Stimulated activated CD4-positive, alpha-beta T cell treated with anti-CD3 and anti-CD28 coated beads, Interleukin-1b, Interleukin-23, amount 100 ng/mL, for 1 hour (primary cell): ENCODE measurements at places on chromosomes 4 and X.
A peak's percentile ranks its signal among the peaks of the same experiment; 100 is the strongest.

DNA sequence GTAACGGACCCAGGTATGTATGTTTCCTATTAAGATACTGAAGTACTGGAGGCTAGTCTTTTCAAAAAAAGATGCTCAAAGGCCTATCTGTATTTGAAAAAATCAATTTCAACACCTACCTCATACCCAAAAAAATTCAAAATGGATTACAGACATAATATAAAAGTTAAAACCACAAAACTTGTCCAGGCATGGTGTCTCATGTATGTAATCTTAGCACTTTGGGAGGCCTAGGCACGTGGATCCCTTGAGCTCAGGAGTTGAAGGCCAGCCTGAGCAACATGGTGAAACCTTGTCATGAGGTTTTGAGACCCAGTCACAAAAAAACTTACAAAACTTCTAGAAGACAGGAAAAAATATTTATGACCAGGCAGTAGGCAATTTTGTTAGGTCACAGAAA, 16.7 kb downstream of the RBMX start:
- no peak for DNase-seq

DNA sequence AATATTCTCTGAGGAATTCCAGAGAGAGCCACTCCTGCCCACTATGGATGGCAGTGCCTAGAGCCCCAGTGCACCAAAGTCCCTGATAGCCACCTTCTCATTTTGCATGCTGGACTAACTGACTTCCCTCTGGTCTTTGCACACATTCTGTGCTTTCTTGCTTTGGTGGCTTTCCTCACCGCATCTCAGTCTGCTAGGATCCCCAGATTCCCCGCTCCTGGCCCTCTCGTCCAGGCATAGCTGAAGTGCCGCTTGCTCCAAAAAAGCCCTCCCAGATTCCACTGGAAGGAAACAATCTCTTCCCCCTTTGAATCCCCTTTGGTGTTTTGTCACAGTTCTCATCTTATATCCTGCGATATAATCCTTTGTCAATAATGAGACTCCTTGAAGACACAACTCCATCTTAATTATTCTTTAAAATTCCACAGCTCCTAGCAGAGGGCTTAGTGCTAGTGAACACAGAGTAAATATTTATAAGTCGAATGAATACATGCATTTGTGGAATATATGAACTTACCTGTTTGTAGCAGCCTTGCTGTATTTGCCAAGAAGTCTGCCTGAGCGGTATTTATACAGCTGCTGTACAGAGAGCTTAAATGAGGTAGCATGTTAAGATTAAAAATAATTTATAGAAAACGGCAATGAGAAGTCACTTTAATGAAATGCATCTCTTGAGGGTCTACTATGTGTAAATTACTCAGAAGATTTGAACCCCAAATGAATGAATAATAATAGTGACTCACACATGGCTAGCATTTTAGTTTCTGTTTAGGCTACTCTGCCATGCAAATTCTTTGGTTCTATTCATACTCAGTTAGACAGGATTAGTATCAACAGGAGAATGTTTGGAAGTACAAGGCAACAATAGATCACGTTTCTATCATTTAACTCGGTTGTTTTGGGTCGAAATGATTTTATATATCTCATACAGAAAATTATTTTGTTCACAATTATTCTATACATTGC, 421.9 kb upstream of the TENM3 start:
- no peak for DNase-seq

DNA sequence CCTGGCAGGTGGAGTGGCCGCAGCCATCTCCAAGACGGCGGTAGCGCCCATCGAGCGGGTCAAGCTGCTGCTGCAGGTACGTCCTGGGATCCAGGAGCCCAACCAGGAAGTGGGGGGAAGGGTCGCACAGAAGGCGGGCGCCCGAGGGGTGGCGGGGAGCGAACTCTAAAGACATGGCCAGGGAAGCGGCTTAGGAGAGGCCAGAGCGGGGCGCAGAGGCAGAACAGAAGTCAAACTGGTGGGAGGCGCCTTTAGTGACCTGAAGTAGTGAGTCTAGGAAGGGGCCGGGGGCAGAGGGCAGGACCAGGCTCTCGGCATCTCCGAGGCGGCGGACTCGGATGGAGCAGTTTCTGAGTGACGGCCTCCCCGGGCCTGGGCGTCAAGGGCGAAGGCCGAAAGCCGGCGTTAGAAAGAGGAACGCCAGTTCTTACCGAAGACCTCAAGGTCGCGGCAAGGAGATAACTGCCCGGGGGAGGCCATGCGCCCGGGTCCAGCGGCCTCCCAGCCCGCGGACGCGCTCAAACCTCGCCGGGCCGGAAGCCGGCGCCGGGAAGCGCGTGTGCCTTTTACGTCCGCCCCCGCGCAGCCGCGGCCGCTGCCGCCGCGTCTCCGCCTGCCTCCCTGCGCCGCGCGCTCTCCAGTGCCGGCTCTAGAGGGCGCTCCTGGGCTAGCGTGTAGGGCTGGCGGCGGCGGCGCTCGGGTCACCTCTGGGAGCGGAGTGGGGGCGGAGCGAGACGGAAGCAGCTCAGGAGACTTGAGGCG, 488 bp downstream of the SLC25A5 start:
- peak; percentile 69 for DNase-seq

DNA sequence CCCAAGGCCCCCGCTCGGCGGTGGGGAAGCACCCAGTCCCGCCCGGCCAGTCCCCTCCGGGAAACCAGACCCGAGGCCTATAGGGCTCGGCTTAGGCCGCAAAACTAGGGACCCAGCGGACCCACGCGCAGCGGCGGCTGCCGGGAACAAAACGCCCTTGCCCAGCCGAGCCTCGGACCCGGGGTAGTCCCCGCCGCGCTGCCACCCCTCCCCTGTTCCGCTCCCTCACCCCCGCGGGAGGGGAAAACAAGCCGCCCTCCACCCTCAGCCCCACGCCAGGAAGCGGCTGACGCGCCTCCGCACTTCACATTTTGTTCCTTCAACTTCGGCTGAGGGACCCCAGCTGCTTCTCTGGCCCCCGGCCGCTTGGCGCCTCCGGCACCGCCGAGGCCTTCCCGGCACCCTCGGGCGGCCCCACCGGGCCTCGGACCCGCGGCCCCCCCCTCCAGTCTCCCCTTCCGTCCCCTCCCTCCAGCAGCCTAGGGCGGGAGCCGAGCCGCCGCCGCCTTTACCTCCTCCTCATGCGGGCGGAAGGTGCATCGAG, 694 bp downstream of the PDS5A start:
- peak; percentile 16 for DNase-seq

DNA sequence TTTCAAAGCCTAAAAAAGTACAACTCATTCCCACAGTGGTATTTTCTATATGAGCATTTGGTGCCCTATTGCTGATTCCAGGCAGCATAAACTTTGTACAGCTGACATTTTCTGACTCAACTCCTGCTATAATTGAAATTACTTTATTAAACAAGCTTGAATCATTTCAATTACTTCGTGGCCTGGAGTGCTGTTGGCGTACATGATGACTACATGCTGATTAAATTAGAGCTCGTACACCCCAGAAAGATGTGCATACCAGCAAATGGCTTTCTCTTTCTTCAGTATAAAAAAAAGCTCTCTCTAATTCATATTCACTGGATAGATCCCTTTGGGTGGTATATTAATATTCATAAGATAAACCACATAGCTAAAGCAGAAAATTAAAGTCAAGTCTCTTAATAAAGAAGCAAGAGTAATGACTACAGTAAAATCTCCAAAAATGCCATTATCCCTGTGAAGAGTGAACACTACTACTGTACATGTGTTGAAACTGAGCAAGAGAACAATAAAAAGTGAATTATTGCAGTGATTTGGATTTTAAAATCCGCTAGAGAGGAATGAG, 245.0 kb upstream of the IGFBP7 start:
- no peak for DNase-seq

- DNase-seq, result no peak
These were observed 27.8 kb upstream of the TMPRSS11D start for GRCh38 chr4:67911638-67912037.

GRCh38 chr4:73843369-73843768, 6.9 kb downstream of the CXCL6 start:
- DNase-seq, result no peak

- no peak for DNase-seq
These were observed 55.4 kb upstream of the ANXA3 start for GRCh38 chr4:78496021-78496643.

GRCh38 chrX:114049063-114049462, 534.8 kb upstream of the HTR2C start:
- DNase-seq, result no peak

GRCh38 chr4:166341992-166342391, 469.0 kb downstream of the TLL1 start:
- no peak for DNase-seq

DNA sequence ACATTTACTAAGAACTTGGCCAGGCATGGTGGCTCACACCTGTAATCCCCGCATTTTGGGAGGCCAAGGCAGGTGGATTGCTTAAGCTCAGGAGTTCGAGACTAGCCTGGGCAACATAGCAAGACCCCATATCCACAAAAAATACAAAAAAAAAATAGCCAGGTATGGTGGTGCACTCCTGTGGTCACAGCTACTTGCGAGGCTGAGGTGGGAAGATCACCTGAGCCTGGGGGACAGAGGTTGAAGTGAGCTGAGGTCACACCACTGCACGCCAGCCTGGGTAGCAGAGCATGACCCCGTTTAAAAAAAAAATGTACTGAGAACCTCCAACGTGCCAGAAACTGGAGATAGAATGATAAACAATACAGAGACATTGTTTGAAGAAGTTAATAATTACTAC, 8.0 kb downstream of the OPRPN start:
- no peak for DNase-seq

DNA sequence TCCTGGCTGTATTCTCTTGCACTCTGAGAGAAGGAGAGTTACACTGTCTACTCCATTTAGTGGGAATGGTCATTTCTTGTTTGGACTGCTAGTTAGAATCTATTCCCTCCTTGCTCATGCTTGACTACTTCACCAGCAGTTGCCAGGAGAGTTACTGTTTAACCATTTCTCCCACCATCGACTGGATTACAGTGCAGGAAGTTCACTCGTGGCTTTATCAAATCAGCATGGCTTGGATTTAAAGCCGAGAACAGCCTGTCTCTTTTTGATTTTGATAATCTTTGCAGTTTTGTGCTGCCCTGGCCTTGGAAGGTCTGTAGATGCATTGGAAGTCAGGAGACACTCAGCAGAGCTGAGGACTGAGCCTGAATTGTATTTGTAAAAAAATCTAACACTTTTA, 3.2 kb downstream of the GBA3 start:
- no peak for DNase-seq

DNA sequence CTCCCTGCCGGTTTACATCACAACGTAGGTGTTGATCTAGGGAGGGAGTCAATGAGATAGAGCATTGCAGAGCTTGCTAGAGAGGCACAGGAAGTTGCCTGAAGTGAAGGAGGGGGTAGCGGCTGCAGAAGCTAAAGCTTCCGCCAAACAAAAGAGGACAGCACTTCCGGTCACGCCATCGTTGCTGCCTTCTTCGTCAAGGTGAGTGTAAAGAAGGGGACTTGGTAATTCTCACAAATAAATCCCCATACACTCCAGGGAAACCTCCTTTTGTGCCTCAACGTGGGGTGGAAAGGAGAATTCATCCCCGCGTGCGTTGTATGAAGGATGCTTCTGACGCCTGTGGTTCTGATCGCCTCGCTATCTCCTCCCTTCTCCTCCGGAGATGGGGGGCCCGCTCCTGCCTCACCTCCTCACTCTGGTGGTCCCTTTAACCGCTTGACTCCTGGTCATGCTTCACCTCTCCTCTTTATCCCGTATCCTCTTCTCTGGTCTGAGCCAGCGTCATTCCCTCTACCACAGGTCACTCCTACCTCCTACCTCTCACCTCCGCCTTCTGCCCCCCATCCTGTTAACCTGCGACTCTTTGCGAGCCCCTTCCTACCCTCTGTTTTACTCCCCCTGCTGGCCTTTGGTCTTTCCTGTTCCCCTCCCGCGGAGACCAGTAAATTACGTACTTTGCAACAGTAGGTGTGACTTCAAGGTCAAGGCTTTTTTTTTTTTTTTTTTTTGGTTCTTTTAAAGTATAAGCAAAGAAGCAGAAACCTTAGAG, 59.9 kb downstream of the GSPT2 start:
- DNase-seq, result peak; percentile 4

GRCh38 chr4:155187989-155188388, 20.4 kb upstream of the NPY2R start:
- DNase-seq, result no peak

DNA sequence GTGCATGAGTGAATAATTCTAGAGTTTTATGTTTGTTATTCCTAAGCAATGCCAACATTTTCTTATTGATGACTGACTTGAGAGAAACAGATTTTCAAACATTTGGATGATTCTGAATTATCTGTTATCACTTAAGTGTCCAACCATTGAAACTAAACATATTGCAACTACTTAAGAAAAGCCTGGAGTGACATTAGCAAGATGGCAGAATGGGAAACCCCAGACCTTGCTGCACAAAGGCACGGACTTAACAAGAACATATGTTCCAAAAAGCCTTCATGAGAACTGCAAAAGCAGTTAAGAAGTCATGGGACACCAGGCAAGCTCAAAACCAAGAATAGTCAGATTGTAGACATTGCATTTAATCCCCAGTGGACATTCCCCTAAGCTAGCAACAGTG, 215.1 kb downstream of the DCHS2 start:
- no peak for DNase-seq

DNA sequence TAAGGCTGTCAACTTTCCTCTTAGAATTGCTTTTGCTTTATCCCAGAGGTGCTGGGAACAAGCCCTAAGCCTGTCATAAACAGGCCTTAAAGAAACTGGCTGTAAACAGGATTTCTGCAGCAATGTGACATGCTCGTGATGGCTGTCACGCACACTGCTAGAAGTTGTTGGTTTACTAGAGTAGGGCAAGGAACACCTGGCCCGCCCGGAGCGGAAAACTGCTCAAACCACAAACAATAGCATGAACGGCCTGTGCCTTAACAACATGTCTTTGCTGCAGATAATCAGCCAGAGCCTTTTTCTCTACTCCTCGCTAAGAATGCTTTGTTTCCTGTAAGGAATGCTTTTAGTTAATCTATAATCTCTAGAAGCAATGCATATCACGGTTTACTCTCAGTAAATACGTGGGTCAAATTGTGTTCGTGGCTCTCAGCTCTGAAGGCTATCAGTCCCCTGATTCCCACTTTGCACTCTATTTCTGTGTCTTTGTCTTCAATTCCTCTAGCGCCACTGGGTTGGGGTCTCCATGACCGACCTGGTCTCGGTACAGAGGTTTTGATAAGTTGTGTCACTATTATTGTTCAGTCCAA, 318.3 kb downstream of the GLUD2 start:
- DNase-seq, result no peak

- DNase-seq, result no peak
These were observed 129.8 kb downstream of the ATG4A start for GRCh38 chrX:108221301-108221864.

DNA sequence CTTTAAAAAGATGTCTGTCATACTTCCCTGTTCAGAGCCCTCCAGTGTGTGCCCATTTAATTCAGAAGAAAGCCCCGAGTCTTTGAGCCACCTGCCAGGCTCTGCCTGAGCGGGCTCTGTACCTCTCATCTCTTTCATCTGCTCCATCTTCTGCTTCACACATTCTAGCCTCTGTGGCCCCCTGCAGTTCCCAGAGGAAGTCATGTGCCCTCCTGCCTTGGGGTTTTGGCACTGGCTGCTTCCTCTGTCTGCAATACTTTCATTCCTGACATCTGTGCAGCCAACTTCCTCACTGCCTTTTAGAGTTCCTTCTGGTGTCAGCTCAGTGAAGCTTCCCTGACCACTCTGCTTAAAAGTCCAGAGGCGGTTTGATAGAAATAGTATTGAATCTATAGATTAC, 6.2 kb upstream of the STK32B start:
- DNase-seq, result no peak
